ENCODE measurements at places on chromosomes 3 and 15. TPM values are rescaled to one million over a fixed set of nuclear protein-coding genes. Genes with fewer than 3 reads are reported as not detected.
A peak's percentile ranks its signal among the peaks of the same experiment; 100 is the strongest.

DNA sequence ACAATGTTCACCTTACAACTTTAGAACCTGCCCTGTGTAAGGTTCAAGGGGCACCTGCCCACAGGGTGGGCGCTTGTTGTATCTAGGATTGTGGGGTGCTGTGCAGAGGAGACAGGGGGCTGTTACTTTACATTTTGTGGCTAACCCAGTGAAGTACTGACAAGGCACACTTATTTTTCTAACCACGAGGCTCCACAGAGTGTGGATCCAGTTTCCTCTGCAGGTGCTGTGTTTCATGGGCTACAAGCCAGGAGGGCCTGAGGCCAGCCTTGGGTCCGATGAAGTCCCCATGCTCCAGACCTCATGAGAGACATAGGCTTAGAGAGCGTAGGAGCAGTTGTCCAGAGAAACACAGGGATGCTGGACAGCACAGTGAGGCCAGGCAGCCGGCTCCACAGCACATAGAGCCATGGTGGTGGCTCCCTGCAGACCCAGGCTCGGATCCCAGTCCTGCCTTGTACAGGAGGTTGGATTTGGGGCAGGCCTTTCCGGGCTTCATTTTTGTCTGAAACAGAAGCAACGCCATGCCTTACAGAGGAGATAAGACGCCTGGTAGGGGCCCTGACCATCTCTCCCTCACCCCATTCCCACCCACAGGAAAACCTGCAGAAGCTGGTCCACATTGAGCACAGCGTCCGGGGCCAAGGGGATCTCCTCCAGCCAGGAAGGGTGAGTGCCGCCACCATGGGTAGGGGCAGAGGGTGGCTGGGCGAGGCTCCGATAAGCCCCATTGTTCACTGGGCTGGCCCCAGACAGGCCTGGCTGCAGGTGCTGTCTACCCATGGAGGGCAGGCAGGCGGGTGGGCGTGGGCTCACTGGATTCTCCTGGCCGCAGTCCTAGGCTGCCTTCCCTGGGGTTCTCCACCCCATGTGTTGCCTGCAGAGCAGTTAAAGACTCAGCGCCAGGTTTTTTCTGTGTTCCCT, 40.1 kb upstream of the NR2C2 start:
- H3K27me3 ChIP-seq: peaks cover 13% of the 10 kb centered on the region
- H3K4me3 ChIP-seq: no peak overlapping the region
- no peaks in the 10 kb centered on the region for H3K4me1 ChIP-seq
- H3K27ac ChIP-seq: no peak overlapping the region

DNA sequence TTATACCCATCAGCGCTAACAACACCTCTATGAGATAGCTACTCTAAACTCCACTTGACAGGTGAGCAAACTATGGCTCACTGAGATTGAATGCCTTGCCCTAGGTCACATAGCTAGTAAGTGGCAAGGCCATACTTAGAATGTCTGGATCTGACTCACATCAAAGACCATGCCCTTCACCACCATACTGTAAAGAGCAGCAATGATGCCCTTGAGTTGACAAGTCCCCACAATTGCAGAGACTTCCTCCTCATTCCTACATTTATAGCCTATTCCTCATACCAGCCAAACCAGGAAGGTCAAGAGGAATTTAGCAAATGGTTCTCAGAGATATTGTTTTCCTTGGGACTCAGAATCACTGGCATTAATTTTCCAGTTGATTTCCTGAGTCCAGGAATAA, 157.8 kb upstream of the SNTN start:
- H3K27me3 ChIP-seq: peaks cover 2% of the 10 kb centered on the region
- H3K4me3 ChIP-seq: no peak overlapping the region
- H3K27ac ChIP-seq: no peak overlapping the region
- H3K36me3 ChIP-seq: no peaks in the 10 kb centered on the region
- no peaks in the 10 kb centered on the region for H3K4me1 ChIP-seq
- DNase-seq: no peak

GRCh38 chr15:51203797-51204196, 109.1 kb upstream of the TNFAIP8L3 start:
- H3K36me3 ChIP-seq: no peaks in the 10 kb centered on the region
- no peak overlapping the region for H3K27ac ChIP-seq
- peaks cover 8% of the 10 kb centered on the region for H3K27me3 ChIP-seq

GRCh38 chr3:38524141-38524739, 28.1 kb downstream of the EXOG start:
- no peak for DNase-seq
- H3K4me1 ChIP-seq: peaks cover 23% of the 10 kb centered on the region
- H3K4me3 ChIP-seq: no peak overlapping the region
- no peak overlapping the region for H3K27ac ChIP-seq

DNA sequence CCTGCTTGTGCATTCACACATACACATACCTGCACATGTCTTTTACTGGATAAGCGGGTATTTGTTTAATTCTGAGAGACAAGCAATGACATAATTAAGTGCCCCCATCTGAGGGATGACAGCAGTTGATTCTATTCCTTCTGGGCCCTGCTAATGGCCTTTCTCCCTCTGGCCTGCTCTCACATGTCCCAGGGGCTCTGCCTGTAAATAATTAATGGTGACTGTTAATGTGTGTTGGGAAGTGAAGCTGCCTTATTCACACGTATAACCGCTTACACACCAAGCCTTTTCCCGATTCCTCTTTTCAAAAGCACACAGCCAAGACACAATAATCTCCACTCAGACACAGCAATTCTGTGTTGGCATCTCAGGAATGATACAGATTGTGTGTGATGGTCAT, 47.8 kb downstream of the LRRK1 start:
- peaks cover 14% of the 10 kb centered on the region for H3K27me3 ChIP-seq
- H3K27ac ChIP-seq: no peak overlapping the region
- H3K36me3 ChIP-seq: peaks cover 3% of the 10 kb centered on the region
- no peak for DNase-seq
- no peak overlapping the region for H3K4me3 ChIP-seq

GRCh38 chr3:81884791-81885190, 123.3 kb upstream of the GBE1 start:
- H3K27me3 ChIP-seq: no peaks in the 10 kb centered on the region
- no peaks in the 10 kb centered on the region for H3K4me1 ChIP-seq
- no peak overlapping the region for H3K27ac ChIP-seq
- H3K4me3 ChIP-seq: no peak overlapping the region
- no peak for DNase-seq

DNA sequence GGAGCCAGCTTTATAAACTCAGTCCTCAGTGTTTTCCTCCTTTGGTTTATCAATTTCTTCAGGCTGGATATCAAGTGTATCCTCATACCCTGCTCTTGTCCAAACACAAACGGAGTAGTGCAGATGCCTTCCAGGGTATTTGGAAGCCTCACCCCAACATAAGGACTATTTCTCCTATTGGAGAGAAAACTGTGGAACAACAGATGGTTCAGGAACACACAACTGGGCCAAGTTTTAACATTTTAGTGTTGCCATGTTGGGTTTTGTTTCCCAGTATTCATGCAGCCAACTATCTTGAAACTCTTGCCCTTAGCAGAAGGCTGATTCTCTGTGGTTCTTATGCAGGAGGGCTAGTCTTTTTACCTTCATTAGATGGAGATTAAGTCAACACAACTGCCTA, 398.1 kb downstream of the GABRB3 start:
- DNase-seq: no peak
- no peaks in the 10 kb centered on the region for H3K4me1 ChIP-seq
- H3K36me3 ChIP-seq: peaks cover 37% of the 10 kb centered on the region
- H3K4me3 ChIP-seq: no peak overlapping the region
- H3K27ac ChIP-seq: no peak overlapping the region

DNA sequence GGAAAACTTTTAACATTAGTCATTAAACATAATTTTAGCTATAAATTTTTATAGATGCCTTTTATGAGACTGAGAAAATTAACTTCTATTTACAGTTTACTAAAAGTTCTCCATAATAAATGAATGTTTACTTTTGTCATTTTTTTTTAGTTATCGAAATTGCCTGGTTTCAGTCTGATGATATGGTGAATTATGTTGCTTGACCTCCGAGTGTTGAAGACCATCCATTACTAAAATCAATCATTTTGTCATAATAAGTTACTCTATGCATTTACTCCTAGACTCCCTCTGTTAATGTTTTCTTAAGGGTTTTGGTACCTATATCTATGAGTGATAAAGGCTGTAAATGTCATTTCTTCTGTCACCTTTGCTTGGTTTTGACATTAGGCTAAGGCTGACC, 516.0 kb upstream of the ROBO1 start:
- H3K4me3 ChIP-seq: no peak overlapping the region
- H3K27ac ChIP-seq: no peak overlapping the region
- no peak for DNase-seq
- H3K4me1 ChIP-seq: no peaks in the 10 kb centered on the region

- H3K27me3 ChIP-seq: no peaks in the 10 kb centered on the region
- H3K36me3 ChIP-seq: no peaks in the 10 kb centered on the region
- H3K27ac ChIP-seq: no peak overlapping the region
- no peaks in the 10 kb centered on the region for H3K4me1 ChIP-seq
- H3K4me3 ChIP-seq: no peak overlapping the region
Measured at GRCh38 chr3:36409862-36410261, 29.6 kb downstream of the STAC start.

- no peak for DNase-seq
- no peak overlapping the region for H3K4me3 ChIP-seq
- peaks cover 17% of the 10 kb centered on the region for H3K27me3 ChIP-seq
- peaks cover 4% of the 10 kb centered on the region for H3K4me1 ChIP-seq
- no peaks in the 10 kb centered on the region for H3K36me3 ChIP-seq
Measured at GRCh38 chr3:5429517-5429890, 242.0 kb downstream of the EDEM1 start.

- H3K4me3 ChIP-seq: no peak overlapping the region
- peaks cover 8% of the 10 kb centered on the region for H3K36me3 ChIP-seq
- no peaks in the 10 kb centered on the region for H3K4me1 ChIP-seq
- no peak for DNase-seq
- H3K27ac ChIP-seq: no peak overlapping the region
- H3K27me3 ChIP-seq: peaks cover 13% of the 10 kb centered on the region
Measured at GRCh38 chr3:100954990-100955389, 38.2 kb downstream of the ABI3BP start.

- no peak for DNase-seq
- H3K36me3 ChIP-seq: no peaks in the 10 kb centered on the region
- H3K4me1 ChIP-seq: no peaks in the 10 kb centered on the region
- no peak overlapping the region for H3K4me3 ChIP-seq
- H3K27ac ChIP-seq: no peak overlapping the region
- H3K27me3 ChIP-seq: no peaks in the 10 kb centered on the region
Measured at GRCh38 chr3:1326546-1326945, 233.7 kb downstream of the CNTN6 start.

DNA sequence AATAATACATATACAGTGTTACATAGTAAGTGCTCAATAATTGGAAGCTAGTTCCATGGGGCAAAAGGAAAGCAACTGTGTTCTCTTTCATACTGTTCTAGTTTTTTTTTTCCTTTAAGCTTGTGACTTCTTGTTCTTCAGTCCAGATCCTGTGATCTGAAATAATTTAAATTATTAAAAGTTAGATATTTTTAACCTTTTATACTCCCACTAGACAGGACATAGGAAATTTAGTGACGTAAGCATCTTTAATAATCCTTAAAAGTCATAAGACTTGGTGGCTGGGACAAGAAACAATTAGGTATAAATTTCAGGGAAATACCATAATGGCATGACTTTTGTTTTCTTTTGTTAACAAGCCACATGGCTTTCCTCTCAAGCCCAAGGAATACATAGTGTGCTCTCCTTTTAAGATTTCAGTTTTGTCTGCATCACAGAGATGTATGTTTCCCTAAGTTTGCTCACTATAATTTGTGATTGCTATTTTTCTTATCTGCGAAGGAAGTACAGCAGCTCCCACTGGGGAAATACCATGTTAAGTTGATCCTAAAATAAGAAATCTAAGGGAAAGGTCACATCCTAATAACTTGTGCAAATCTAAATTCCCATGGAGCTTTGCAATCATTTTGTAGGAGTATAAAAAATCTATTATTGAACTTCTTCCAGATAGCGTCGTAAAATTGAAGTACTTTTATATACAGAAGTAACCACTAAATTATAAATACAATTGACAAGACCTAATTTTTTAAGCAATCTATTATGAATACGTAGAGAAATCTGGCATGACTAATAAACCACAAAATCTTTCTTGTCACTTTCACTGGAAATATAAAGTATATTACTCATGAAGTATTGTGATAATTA, 30.1 kb downstream of the PPARG start:
- H3K4me1 ChIP-seq: no peaks in the 10 kb centered on the region
- no peak overlapping the region for H3K27ac ChIP-seq
- H3K36me3 ChIP-seq: peaks cover 1% of the 10 kb centered on the region
- H3K4me3 ChIP-seq: no peak overlapping the region
- DNase-seq: no peak

DNA sequence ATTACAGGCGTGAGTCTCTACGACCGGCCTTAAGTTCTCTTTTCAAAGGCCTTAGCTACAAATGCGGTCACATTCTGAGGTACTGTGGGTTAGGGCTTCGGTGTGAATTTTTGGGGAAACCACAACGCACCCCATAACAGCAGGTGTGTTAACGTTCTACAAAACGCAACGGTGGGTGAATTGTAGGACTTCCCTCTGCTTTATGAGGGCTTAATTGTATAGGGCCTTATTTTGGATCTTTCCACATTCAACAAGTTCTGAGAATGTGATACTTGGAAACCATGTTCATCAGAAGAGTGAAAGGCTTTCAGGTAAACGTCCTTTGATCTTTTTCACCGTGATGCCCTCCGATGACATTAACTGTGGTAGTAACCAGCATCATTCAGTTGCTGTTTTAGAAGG, 998.6 kb upstream of the CFAP20DC start:
- no peaks in the 10 kb centered on the region for H3K36me3 ChIP-seq
- peaks cover 22% of the 10 kb centered on the region for H3K4me1 ChIP-seq
- H3K27ac ChIP-seq: peak overlapping the region; percentile 94
- H3K27me3 ChIP-seq: no peaks in the 10 kb centered on the region
- H3K4me3 ChIP-seq: peak overlapping the region; percentile 34

DNA sequence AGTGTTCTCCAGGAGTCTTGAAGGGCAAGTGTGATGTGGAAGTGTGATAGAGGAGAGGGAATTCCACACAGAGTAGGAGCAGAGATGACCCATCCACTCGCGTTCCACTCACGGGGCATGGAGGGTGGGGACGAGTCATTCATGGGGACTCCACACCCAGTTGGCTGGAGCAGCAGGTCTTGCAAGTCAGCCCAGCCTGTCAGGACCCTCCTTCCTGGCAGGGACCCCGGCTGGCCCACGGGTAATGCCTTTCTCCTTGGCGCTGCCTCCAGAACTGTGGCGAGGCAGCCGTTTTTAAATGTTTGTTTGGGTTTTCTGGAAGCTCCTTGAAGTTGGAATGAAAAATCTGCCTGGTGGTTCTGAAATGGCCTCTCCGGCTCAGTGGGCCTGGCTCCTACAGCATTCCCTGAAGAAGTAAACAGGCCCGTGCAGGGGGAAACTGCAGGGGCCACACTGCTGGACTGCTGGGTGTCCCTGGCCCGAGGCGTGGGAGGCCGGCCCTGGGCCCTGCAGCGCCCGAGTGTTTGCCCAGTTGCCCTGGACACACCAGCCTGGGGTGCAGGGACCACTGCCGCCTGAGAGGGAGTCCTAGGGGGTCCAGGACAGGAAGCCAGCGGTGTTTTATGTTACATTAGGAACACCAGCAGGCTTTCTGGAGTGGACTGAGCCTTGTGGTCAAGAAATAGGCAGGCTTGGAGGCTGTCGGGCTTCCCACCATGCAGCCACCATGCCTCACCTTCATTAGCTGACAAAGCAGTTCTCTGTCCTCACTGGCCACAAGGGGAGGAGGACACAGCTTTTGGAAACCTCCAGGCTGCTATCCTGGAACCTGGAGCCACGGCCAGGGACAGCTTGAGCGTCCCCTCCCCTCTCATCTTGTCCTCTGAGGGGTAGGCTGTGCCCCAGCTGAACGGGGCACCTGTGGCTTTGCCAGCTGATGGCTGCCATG, 61.3 kb downstream of the CEMIP start:
- H3K4me1 ChIP-seq: peaks cover 4% of the 10 kb centered on the region
- no peak for DNase-seq
- no peak overlapping the region for H3K27ac ChIP-seq
- H3K27me3 ChIP-seq: peaks cover 28% of the 10 kb centered on the region

The ADAMTS7 gene
- total RNA-seq: 0.16 TPM

The SLC25A36 gene
- 73.6 TPM for total RNA-seq

The SYNPR gene
- not detected for total RNA-seq

The SPATA16 gene
- total RNA-seq: not detected

The GHSR gene
- not detected for total RNA-seq

The ERICH6 gene
- not detected for total RNA-seq

Measured in naive thymus-derived CD8-positive, alpha-beta T cell (primary cell).